Putamen (tissue), 1 donor: ENCODE measurements at places on chromosomes 12 and 14.

DNA sequence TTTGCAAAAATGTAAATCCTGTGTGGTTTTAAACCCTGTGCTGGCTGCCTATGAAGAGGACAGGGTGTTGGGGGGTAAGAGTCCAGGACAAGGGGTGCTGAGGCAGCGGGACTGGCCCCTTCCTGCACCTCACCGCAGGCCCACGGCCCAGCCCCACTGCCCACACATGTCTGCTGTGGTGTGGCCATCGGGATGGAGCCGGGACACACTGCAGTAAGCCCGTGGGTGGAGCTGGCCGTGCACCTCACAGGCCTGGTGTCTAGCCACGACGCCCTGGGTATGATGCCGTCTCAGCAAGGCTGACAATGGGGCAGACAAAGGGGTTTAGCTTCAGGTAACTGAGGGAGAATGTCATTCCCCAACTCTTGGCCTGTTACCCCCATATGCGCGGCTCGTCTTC, 19.6 kb downstream of the AMN start:
- no peak for DNase-seq

GRCh38 chr12:27900920-27901879, 71.3 kb downstream of the PTHLH start:
- no peak for DNase-seq

GRCh38 chr14:28772613-28773012, 6.0 kb downstream of the FOXG1 start:
- no peak for DNase-seq

DNA sequence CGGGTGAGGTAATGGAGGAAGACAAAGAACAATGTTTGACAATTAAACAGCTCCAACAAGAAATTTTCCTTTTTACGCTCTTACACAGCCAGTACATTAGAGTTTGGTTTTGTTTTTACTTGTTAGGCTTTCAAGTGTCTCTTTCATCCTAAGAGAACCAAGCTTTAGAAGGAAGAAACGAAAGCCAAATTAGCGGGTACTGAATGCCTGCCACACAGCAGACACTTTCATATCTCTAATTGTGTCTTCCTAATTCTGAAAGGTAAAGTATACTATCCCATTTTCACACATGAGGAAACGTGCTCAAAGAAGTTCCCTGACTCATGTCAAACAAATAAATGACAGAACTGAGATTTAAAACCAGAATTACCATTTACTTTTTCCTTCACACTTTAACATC, 65.0 kb downstream of the CDK17 start:
- DNase-seq: no peak

GRCh38 chr12:104591257-104591885, 134.6 kb downstream of the CHST11 start:
- no peak for DNase-seq

GRCh38 chr12:93378998-93379325, 1.2 kb downstream of the NUDT4 start:
- peak; percentile 18 for DNase-seq

- DNase-seq: no peak
Observed at GRCh38 chr14:68408680-68409079, 384.2 kb downstream of the ZFP36L1 start.

DNA sequence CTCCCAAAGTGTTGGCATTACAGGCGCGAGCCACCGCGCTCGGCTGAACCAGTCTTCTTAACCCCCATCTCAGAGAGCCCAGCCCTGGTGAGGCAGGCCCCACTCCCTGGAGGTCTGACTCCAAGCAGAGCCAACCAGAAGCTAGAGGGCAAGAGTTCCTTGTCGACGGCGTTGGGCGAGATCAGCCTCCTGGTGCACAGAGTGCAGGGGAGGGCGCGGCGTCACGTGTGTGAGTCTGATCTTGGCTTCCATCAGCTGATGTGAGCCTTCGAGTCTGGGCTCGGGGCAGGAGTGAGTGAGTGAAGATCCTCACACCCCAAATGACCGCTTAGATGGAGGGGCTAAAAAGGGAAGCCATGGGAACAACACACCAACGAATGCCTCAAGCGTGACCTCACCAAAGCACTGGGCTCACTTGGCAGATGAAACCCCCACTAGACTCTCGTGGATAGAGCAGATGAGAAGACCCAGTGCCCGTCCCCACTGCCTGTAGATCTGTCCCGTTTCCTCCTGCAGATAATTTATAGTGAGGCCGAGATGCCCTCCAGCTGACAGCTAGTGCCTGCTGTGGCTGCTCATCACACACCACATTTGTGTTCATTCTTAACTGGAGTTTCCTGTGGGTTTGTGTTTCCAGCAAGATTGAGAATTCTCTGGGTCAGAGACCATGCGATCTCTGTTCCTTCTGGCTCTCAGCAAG, 28.6 kb upstream of the ADGRD1 start:
- no peak for DNase-seq

- DNase-seq: no peak
Observed at GRCh38 chr14:33030386-33030785, 91.7 kb downstream of the NPAS3 start.

DNA sequence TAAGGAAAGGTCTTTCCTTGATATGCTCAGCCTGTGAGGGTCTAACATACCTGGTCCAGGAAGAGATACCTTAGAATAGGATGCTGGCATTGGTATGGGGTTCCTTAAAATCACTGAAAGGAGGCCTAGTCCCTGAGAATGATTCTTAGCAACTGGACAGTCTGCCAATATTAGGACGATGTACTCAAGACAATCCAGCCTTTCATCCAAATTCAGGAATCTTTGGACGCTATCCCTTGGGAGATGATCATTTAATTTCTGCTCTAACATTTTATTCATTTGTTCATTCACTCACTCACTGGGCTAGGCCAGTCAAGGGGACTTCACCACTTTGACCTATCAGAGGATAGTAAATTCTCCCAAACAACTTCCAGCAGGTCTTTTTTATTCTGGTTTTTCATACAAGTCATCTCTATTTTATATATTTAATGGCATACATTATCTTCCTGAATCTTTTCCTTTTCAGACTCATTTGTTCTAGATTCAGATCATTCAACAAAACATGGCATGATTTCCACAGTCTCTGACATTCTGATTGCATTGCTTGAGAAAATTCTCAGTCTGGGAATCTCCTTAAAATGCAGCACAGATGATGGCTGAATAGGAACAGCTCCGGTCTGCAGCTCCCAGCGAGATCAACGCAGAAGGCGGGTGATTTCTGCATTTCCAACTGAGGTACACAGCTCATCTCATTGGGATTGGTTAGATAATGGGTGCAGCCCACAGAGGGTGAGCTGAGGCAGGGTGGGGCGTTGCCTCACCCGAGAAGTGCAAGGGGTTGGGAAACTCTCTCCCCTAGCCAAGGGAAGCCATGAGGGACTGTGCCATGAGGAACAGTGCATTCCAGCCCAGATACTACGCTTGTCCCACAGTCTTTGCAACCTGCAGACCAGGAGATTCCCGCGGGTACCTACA, 118.0 kb upstream of the PRICKLE1 start:
- no peak for DNase-seq

GRCh38 chr12:98894412-98895085, 249.5 kb downstream of the APAF1 start:
- peak; percentile 80 for DNase-seq

GRCh38 chr14:94123868-94124267, 5.5 kb downstream of the IFI27L2 start:
- DNase-seq: no peak

DNA sequence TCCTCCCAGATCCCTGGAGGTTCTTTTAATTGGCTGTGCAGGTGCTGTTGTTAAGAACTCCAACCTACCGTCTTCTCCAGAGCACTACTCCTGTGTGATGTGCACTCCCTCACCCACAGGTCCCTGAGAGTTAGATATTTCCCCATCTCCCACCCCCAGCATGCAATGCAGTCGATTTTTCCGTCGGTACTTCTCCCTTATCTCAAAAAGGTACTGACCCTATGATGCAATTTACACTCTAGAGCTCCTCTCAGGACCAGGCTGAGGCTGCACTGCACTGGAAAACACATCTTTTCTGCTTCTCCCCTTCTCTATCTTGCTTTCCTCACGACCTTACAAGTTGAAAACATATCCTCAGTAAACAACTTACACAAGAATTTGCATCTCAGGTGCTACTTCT, 312.4 kb upstream of the TBX3 start:
- DNase-seq: no peak
